ENCODE measurements at places on chromosomes 12 and 14.

GRCh38 chr14:97120204-97120603 lies 323.0 kb downstream of the VRK1 start:
- no peak for DNase-seq

GRCh38 chr14:98544174-98544573 lies 727.8 kb downstream of the BCL11B start:
- DNase-seq, result peak; percentile 50

GRCh38 chr14:89430391-89431236 lies 13.6 kb upstream of the FOXN3 start:
- DNase-seq, result no peak

GRCh38 chr12:86264451-86265328 lies 8.5 kb upstream of the MGAT4C start:
- DNase-seq, result peak; percentile 53

DNA sequence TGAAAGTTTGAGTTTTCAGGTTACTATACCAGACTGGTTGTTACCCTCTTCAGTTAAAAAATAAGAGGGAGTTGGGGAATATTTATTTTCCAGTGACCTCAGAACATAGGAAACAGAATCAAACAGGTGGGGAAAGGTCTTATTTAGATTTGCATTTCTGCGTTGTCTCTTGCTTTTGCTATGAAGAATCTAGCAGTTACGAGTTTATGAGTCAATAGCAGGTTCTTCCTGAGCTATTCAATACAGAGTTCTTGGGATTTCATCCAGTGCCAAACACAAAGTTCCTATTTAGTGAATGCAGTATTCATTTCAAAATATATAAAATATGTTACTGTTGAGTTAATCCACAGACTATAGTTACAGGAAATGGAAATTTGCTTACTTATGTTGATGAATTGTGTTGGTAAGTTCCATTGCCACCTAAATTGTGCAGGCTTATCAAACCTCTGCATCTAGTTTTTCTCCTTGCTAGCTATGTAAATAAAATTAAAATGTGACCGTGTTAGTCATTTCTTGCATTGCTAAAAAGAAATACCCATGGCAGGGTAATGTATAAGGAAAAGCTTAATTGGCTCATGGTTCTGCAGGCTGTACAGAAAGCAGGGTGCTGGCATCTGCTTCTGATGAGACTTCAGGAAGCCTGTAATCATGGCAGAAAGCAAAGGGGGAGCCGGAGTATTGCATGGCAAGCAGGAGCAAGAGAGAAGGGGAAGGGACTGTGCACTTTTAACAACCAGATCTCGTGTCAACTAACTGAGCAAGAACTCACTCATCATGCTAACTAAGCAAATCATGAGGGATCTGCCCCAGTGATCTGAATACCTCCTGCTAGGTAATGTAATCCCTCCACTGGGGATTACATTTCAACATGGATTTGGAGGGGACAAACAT lies 110.2 kb downstream of the KTN1 start:
- no peak for DNase-seq

DNA sequence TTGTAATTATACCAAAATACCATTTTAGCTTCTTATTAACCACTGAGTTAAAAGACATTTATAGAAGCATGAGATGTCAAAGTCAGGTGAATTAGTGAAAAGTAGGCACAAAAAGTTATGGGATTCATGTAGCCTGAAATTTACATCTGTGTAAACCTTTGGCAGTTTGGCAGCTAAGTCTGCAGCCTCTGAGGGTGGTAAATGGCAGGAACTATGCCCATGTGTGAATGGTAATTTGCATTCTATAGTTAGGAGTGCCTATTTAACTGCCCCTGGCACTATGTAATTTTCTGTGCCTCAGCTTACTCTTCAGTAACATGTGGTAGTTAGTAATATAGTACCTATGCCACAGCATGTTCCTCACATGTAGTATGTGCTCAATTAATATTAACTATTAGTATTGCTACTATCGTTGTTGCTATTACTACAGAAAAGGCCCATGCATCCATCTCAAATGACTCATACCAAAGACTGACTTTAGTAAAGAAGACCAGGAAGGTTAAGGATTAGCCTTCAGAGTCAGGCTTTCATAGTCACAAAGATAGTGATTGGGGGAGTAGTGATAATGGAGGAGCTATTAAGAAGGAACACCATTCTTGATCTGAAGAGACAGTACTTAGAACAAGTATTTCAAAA lies 258.7 kb upstream of the BTG1 start:
- DNase-seq, result no peak
